Stimulated activated CD8-positive, alpha-beta memory T cell treated with anti-CD3 and anti-CD28 coated beads, Interleukin-2, amount 100 ng/mL, for 1 hour (primary cell): ENCODE measurements at places on chromosomes 12 and 14.

DNA sequence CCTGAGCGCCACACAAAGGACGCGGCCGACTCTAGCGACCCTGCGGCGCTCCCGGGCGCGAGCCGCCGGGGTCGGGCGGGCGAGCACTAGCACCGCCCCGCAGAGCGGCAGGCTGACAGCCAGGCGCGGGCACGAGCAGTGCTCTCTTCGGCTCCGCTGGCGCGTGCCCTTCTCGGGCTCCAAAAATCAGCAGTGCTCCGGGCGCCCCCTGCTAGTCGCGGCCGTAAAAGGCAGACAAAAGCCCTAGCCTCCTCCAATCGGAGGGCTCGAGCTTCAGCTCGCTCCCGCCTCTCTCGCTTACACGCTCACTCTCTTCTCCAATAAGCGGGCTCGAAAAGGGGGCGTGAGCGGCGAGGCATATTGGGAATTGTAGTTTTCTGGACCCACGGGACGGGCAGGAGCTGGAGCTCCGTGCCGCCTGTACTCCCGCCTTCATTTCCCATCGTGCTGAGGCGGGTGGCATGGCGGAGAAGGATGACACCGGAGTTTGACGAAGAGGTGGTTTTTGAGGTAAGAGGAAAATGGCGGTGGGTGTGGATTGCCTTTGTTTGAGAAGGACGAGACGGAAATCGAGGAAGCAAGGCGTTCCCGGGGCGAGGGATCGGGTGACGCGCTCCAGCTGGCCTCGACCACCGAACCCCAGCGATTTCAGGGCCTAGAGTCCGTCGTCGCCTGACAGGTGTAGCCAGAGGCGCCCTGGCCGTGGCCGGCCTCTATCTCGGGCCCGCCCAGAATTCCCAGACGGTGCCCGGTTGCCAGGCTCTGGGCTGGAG, at the start of the genes FGD6 and VEZT:
TSS of gene FGD6 (minus strand) at position 91 of the 773 bp plus-strand sequence. CDS start 227 bp downstream, outside the sequence.
TSS of gene VEZT (plus strand) at position 431 of the 773 bp plus-strand sequence. CDS start at position 475, 44 bp downstream.
- peak; percentile 94 for DNase-seq

- DNase-seq: no peak
These were observed 5.6 kb downstream of the FAM234B start for GRCh38 chr12:13049816-13050215.

GRCh38 chr14:63214417-63215196, 10.4 kb downstream of the RHOJ start:
- DNase-seq: no peak

DNA sequence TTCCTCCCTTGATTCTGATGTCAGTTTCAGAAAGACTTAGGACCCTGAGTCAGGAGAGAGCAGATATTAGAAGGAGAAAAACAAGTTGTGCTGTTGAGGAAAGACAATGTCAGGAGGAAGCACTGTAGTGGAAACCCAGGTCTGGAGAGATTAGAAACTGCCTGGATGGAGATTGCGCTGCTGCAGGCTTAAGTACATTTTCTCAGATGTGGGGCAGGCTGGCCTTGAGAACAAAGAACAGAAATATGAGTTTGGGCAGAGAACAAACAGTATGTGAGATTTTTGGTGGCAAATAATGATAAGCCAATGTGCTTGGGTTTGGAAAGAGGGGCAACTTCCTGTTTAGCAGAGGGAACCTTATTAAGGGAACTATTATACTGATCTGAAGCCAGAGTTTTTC, 74.3 kb upstream of the PRMT8 start:
- no peak for DNase-seq

- DNase-seq: no peak
These were observed 58.4 kb upstream of the DIO3 start for GRCh38 chr14:101502761-101503392.

DNA sequence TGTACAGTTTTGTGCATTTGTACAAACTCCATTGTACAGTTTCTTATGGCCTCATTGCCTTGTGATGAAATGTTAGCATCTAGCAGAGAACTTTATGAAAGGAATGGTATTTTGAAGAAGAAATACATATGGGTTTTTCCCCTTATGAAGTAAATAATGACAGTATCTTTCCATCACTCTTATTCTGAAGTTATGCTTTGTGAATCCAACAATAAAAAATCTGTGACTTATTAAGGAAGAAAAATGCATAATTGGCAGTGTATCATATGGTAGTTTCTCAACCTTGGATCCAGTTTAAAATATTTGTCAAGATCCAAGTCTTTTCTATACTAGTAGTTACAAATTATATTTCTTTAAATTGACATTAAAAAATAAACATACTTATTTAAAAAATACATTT, 859.1 kb upstream of the FLRT2 start:
- no peak for DNase-seq

DNA sequence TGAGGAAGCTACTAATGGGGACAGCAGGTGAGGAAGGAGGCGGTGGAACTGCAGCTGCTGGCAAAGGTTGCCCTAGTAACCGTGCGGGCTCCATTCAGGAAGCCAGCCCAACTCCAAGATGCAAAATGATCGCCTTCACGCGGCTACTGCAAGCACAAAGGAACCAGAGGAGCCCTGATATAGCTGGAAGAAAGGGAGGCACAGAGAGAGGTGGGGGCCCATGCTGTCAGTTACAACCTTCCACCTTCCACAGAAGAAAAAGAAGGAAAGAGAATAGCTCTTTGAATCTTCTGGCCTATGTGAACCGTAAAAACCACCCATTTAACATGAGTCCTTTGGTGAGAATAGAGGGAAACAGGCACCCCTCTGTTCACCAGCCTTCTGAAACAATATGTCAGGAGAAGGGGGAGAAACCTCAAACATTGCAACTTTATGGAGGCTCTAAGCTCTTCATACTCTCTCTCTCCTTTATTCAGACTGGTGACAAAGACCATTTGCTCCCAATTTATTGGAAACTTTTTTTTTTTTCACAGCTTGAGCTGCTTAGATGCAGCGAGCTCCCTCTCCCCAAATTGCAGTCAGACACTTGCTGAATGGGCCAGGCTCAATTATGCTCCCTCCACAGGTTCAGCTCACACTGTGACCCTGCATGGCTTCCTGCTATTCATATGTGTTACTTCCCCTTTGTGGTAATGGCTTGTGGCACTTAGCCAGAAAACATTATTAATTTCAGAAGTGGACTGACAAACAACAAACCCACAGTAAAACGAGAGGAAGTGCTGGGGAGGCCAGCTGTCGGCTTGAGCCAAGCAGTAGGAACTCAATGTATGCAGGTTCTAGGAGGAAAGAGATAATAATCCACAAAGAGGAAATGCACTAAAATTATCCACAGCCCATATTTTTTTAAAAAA, 6.2 kb downstream of the DUSP6 start:
- peak; percentile 7 for DNase-seq

DNA sequence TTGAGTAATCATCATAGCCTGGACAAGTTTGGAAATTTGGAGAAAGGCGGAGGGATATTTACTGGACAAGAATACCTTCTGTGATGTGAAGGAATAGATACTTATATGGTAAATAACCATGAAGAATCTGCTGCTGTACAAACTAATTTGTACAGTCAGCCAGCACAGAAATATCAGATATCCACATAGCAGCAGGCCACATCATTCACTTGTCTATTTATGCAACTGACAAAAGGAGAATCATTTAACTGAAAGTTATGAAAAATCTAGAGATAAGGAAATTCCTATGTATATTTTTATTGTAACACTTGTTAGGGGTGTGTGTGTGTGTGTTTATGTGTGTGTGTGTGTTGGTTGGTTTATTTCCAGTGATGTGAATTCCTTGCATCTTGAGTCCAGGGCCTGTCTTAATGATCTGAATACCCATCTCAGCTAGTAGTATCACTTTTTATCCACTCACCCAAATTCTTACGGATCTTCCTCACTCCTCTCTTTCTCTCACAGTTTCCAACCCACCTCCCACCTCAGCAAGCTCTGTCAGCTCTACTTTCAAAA, 10.5 kb upstream of the LRIG3 start:
- no peak for DNase-seq

- no peak for DNase-seq
These were observed 34.3 kb downstream of the ZFYVE26 start for GRCh38 chr14:67782090-67782489.

DNA sequence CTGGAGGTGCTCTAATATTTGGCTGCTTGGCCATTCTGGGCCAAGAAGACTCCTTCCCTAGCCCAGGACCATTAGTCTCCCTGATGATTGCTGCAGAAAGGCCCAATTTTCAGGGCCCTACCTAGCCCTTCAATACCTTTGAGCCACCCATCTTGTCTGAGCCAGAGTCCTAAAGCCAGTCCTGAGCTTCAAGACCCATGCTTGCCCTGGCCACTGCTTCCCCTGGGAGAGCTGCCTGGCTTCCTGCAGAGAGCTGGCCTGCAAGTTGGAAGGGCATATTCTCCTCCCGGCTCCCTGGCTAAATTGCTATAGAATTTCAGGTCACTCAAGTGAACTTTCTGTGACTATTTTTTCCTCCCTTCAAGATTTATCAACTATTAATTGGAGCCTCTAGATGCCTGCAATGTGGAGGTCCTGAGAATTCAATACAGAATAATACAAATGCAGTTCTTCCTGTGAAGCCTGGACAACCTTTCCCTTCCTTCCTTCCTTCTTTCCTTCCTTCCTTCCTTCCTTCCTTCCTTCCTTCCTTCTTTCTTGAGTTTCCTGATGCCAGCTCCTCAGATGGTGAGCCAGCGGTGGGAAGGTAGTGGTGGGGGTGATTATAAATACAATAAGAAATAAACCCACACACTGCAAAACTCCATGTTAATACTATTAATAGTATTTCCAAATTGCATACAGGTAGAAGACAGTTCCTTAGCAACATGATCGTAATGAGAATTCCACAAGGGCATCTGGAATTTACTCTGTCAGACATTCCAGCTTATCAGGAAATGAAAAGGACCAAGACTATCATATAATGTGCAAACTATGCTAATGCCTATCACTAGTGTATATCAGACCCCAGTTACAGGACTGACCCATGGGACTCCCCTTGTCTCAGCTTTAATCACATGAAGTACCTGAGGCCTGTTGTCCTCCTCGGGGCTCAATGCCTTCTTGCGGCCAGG, 108.1 kb downstream of the ZFP36L1 start:
- DNase-seq: no peak

DNA sequence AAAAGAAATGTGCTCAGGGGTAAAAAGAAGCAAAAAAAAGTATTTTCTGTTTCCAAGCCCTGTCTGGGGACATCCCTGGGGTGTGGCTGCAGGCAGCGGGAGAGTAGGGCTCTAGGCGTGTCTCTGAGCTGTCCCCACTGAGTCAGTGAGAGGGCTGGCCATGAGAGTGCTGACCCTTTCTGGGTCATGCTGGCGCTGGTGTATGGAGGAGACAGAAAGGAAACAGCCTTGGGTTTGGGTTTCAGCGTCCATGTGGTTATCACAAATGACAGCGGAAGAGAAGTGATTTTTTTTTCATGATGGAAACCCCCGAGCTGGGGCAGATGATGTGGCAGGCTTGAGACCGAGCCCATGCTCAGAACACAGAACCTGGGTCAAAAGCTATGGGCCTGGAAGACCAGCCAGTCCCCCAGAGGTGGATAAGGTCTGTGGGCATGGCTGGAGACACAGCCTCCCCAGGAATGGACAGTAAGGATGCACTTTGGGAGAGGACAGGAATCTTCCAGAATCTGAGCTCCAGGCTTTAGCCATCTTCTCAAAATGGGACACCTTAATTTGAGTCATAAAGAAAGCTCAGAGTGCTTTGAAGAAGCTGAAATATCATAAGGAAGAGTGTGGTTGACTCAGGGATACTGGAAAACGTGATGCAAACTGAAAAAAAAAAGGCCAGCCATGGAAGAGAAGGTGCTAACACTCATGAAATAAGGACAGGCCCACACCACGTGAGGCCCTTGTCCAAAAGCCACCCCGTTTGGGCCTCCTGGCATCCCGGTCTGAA, 36.2 kb downstream of the SYNE3 start:
- peak; percentile 6 for DNase-seq

DNA sequence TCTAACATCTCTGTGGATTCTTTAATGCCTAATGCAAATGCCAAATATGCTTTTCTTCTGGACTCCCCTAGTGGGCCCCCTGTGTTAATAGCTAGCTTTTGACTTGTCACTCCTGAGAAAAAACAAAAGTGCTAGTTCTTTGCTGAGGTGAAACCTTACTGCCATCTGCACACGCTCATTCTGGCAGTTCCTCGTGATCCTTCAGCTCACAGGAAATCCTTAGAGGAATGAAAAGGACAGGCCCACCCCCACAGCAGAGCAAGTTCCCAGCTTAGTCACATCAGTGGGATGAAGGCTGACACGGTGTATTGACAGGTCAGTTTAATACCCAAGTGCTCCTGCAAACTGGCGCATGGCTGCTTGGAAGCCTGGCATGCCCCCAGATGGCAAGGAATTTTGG, 165.1 kb upstream of the ATP2B1 start:
- no peak for DNase-seq

DNA sequence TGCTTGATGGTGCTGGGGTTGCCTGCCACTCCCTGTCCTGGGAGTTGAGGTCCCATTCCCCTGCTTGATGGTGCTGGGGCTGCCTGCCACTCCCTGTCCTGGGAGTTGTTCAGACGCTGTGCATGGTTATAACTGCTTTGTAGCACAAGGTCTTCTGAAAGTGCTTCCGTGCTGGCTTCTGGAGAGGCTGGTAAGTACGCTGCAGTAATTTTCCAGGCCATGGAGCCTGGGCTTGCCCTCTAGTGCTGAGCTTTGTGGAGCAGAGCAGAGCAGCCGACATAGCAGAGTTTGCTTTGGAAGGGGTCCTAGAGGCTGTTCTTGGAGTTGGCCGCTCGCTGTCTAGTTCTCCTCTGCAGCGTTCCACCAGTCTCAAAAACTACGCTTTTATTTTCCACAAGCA, 6.3 kb downstream of the B4GALNT3 start:
- DNase-seq: no peak

- no peak for DNase-seq
These were observed 52.5 kb downstream of the KIAA0586 start for GRCh38 chr14:58479975-58480374.

GRCh38 chr12:129873833-129874208, 30.0 kb downstream of the TMEM132D start:
- no peak for DNase-seq

- no peak for DNase-seq
These were observed 19.0 kb upstream of the SLC6A12 start for GRCh38 chr12:232731-233614.

- DNase-seq: no peak
These were observed 14.1 kb downstream of the ZFHX2 start for GRCh38 chr14:23537351-23538049.

DNA sequence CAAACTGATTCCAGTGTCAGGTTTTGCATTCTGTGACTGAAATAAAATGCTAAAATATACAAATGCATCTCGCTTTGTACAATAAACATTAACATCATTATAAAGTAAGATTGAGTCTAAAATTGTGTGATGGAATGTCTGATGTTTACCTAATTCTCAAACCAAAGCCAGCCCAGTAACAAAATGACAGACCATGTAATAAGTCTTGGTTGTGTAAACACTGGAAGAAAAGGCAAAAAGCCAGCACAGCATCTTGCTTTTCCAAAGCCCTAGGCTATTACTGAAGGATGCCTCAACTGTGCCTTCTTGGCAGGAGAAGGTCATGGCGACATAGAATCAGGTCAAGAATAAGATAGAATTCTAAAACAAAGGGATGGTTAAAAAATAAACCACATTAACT, 169.6 kb downstream of the EGLN3 start:
- DNase-seq: no peak

GRCh38 chr12:131436922-131437705, 273.8 kb upstream of the SFSWAP start:
- DNase-seq: no peak

DNA sequence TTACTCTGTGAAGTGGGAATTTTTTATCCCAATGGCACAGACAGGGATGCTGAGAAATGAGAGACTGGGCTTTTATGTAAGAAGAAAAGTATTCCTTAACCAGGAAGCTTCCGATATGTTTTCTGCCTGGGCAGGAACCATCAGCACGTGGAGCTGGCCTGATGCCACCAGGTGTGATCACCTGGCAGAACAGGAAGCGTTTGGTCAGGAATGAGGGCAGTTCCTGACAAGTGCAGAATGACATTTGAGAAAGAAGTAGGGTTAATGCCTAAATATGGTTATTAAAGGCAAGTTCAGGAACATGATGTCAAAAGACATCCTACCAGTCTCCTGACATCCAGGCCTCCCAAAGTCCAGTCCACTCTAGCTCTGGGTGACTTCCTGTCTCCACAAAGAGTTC, 210.3 kb downstream of the NUAK1 start:
- DNase-seq: no peak
